Sigmoid colon (tissue), 7 donors: ENCODE measurements at places on chromosomes 1 and 21. TPM values are rescaled to one million over a fixed set of nuclear protein-coding genes. Genes with fewer than 3 reads are reported as not detected.
A peak's percentile ranks its signal among the peaks of the same experiment; 100 is the strongest.

Gene CLEC20A
- not detected for total RNA-seq

Gene MYBPH
- not detected for total RNA-seq

GRCh38 chr1:145705622-145706021 is 1.5 kb downstream of the PDZK1 start:
- no peak for DNase-seq

- peak; percentile 95 for DNase-seq
Measured at GRCh38 chr21:45975020-45975666, 6.4 kb upstream of the COL6A1 start.

DNA sequence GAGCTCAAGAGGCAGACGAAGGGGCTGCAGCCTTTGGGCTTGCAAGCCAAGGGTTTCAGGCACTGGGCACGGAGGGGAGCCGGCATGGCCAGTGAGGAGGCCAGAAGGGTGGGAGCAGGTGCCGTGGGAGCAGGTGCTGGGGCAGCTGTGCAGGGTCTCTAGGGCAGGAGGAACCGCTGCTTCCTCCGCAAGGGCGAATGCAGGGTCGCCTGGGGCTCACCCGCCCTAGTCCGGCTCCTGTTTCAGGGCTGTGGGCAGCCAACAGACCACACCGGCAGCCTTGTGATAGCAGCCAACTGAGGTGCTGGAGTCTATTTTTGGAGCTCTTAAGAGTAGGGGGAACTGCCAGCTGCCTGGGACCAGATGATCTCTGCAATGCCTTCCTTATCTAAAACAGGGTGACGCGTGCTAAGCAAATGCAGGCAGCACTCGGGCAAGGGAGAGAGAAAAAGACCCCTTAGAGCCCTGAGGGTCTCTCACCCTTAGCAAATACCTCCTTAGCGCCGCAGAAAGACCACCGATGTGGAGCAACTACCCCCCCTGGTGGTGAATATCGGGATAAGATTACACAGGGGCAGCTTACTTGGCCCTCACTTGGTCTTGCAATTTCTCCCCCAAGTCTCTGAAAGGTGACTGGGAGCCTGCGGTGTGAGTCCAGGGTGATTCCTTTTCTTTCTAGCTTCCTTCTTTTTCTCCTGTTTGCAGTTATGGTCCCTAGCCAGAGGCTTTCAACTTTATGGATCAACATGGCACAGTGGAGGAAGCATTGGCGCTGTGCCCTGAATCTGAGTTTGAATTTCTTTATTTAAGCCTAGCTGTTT is 20.7 kb upstream of the MAPKAPK2 start:
- DNase-seq: peak; percentile 77

DNA sequence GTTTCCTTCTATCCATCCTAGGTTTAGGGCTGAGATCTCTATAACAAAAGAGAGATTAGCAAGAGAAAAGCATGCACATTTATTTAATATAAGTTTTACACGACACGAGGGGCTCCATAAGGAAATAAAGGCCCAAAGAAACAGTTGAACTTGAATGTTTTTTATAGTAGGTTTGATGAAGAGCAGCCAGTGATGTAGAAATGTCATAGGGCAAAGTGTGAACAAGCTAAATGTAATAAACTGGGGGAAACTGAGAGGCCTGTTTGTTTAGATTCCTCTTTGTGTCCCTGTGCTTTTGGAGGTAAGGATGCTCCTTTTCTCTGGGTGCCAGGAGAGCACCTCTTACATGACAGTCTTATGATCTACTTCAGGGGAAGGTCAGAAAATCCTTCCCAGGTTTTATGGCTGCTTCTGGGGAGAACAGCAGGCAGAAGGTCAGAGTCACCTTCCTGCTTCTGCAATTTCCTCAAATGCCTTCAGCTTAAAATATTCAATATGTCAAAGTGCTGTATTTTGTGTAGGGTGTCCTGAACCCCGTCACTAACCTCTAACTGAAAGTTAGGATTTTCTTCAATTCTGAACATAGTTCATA is 9.5 kb upstream of the HORMAD1 start:
- DNase-seq: no peak
